Umbilical cord (tissue), 2 donors: ENCODE measurements at places on chromosomes 11 and 22. TPM values are rescaled to one million over a fixed set of nuclear protein-coding genes. Genes with fewer than 3 reads are reported as not detected.
A peak's percentile ranks its signal among the peaks of the same experiment; 100 is the strongest.

Gene OTOG
- 0.48 TPM for total RNA-seq

GRCh38 chr11:126305699-126306098 lies 1.8 kb downstream of the DCPS start:
- no peak for DNase-seq

- no peak for DNase-seq
Measured at GRCh38 chr11:14638561-14638960, 5.0 kb upstream of the PDE3B start.

Gene HORMAD2
- 1.2 TPM for total RNA-seq

Gene OR51F1
- total RNA-seq, result not detected

DNA sequence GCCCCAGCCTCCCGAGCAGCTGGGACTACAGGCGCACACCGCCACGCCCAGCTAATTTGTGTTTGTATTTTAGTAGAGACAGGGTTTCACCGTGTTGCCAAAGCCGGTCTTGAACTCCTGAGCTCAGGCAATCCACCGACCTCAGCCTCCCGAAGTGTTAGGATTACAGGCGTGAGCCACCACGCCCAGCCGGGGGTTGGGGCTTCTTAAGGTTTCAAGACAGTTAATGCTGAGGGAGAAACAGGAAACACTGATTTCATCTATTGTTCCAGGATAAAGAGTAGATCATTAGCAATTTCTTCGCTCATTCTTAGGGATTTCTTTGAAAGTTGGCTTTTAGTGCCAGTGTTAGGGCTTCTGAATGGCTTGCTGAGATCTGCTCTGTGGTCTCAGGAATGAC lies 21.2 kb upstream of the CLMP start:
- no peak for DNase-seq

Gene NRXN2
- 43.6 TPM for total RNA-seq

Gene TTC36
- 6.3 TPM for total RNA-seq

Gene GGTLC3
- not detected for total RNA-seq

GRCh38 chr11:98679673-98680072 lies 341.1 kb upstream of the CNTN5 start:
- no peak for DNase-seq

Gene MEI1
- total RNA-seq, result 7.5 TPM

Gene MUC6
- total RNA-seq, result 0.24 TPM

- DNase-seq, result no peak
Measured at GRCh38 chr11:13461291-13461690, 1.7 kb downstream of the BTBD10 start.

- DNase-seq, result no peak
Measured at GRCh38 chr11:79060081-79060953, 380.5 kb downstream of the TENM4 start.

GRCh38 chr11:10379022-10379421 lies 74.1 kb downstream of the ADM start:
- DNase-seq, result no peak

Gene KCNC1
- total RNA-seq, result 5.1 TPM

GRCh38 chr11:79501707-79502106 lies 60.9 kb upstream of the TENM4 start:
- DNase-seq, result no peak

DNA sequence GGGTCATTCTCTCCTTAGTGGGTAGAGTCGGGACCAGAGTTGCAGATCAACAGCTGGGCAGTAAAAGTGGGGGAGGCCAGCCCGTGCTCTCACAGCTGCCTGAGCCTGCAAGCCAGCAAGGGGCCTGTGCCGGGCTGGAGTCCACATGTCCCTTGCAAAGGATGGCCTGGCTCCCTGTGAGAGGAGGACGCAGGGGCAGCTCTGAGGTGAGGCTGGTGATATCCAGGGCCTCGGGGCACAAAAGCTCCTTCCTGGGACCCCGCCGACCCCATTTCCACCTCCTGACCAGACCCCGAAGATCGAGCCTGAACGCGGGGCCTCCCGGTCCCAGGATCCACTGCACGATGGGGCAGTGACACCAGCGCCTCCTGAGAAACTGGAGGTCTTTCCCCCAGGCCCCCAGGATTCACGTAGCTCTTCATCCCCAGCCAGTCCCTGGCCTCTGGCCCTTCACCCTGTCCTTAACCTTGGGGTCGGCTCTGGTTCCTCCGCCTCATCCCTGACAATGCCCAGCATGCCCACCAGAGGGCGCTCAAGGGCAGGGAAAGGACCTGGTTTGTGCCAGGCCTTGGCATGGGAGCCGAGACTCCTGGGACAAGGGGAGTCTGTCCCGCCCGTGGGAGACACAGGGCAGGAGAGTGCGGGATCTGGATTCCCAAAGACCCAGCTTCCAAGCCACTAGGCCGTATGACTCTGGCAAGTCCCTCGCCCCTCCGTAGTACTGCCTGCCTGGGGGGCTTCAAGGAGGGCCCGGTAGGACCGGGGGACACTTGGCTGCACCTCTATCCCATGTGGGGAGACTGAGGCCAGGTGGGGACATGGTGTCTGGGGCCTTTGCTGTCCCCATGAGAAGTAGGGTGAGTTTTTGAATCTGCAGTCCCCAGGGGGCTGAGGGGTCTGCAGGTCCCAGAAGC lies 17.8 kb upstream of the WNT7B start:
- peak; percentile 69 for DNase-seq

DNA sequence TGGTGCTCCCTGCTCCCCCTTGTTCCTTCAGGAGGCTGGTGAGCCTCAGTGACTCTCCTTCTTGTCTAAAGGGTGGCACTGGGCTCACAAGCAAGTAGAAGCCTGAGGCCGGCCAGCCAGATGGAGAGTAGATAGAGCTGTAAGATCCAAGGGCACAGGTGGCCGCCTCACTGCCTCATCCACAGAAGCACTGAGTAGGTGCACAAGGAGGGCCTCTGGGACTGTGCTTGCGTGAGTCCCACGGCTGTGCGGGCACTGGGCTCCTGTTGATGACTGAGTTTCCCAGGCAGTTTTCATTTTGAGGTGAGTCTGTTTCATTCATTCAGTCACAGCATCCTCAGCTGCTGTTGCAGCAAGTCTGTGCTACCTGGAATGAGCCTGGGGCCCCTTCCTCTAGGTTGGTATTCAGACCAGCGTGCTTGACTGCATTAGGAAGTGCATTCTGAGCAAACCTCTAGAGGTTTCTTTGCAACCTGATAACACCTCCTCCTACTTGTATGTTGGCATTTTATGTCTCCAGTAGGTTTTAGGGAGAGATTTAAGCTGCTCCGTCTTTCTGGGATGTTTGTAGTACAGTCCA lies 184.0 kb downstream of the TBC1D22A start:
- DNase-seq, result no peak

DNA sequence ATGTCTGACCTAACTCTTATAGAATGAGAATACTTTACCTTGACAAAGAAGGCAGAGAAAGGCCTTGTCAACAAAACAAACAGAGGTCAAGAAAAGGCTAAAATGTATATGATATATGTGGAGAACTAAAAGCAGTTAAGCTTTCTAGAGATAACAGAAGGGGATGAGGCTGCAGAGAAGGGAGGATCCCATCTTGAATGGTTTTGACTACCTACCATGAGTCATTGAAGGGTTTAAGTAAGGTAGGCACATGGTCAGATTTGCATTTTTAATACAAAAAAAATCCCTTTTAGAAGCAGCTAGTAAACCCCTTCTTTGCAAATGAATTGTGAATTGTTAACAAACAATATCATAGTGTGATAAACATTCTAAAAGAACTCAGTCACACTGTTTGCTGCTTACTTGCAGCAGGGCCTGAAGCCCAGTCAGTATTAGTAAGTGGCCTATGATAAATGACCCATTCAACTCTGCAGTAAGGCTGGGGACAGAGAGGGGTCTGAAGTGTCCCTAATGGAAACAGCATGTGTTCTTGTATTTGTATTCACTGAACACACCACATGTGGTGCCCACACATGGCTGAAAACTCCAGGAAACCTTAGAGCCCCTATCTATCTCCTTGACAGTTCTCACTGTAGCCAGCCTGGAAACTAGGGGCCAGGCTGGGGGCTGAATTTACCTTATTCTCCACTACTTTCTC lies 328.8 kb upstream of the PITPNB start:
- DNase-seq, result peak; percentile 30

Gene KRTAP5-2
- total RNA-seq, result not detected

GRCh38 chr22:37218399-37218770 lies 6.1 kb upstream of the SSTR3 start:
- DNase-seq, result no peak

DNA sequence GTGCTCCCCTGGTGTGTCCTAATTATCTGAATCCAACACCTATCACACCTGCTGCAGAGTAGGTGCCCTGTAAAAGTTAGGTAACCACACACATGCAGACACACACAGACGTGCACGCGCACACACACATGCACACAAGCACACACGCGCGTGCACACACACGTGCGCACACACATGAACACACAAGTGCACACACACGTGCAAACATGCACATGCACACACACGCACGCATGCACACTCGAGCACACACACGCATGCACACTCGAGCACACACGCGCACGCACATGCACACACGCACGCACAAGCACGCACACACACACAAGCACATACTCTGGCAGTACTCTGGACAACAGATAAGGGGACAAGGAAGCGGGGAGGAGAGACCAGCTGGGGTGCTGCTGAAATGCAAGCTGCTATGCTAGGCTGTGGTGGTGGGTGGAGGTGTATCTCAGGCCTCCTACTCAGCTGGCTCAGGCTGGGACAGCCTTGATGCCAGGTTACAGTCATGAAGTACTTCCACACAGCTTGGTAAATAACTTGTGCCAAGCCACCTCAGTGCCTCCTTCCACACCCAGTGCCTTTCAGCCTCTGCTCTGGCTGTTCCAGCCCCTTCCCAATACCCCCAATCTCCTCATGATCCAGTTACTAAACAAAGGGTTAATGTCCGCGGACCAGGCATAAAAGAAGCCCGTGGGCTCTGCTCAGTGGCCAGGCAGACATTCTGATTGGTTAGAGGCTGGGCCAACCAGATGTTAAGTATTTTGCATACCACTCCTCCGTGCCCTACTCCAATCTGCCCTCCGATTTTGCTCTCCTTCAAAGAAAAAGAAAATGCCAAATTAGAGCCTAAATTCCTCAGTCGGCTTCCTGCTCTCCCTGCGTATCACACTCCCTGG lies 374.1 kb downstream of the TENM4 start:
- peak; percentile 55 for DNase-seq

DNA sequence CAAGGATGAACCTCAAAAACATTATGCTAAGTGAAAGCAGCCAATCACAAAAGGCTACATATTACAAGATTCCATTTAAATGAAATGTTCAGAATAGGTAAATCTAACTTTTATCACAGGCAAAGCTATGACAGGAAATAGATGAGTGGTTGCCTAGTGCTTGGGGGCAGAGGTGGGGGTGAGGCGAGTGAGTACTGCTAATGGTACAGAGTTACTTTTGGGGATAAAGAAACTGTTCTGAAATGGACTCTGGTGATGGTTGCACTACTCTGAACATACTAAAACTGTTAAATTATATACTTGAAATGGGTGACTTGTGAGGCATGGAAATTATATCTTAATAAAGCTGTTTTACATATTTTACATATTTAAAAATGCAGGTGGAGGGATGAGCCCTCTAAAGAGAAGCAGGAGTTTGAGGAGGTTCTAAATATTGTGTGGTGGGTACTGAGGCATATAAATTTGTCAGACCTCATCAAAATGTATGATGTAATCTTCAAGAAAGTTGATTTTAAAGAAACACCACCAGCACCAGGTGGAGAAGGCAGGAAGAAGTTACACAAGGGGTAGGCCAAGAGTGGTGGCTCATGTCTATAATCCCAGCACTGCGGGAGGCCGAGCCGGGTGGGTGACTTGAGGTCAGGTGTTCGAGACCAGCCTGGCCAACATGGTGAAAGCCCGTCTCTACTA lies 3.6 kb downstream of the SLC43A1 start:
- no peak for DNase-seq

Gene MAFF
- total RNA-seq, result 31.3 TPM

Gene RAB38
- total RNA-seq, result 27.7 TPM

DNA sequence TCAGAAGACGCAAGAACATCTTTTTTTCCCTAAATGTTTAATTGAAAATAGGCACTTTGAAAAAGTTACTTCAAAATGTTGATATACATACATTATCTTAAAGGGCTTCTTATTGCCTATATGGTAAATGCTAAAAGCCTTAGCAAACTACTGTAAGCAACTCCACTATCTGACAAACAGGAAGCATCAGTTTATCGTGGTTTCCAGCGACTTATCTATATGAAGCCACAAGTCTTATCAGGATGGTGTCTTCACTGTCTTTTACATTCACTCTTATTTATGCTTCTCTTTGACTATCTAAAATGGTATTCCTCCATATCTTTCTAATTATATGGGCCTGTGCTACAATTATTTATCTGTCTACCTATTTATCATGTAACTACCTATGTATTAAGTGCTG lies 2091.9 kb downstream of the LRRC4C start:
- no peak for DNase-seq

GRCh38 chr22:22955276-22955798 lies 67.7 kb downstream of the IGLL5 start:
- DNase-seq, result no peak

Gene SHANK3
- total RNA-seq, result 0.96 TPM

Gene PGR
- 14.0 TPM for total RNA-seq

Gene H19
- total RNA-seq, result 30,713 TPM

Gene OR51E2
- total RNA-seq, result 6.0 TPM

DNA sequence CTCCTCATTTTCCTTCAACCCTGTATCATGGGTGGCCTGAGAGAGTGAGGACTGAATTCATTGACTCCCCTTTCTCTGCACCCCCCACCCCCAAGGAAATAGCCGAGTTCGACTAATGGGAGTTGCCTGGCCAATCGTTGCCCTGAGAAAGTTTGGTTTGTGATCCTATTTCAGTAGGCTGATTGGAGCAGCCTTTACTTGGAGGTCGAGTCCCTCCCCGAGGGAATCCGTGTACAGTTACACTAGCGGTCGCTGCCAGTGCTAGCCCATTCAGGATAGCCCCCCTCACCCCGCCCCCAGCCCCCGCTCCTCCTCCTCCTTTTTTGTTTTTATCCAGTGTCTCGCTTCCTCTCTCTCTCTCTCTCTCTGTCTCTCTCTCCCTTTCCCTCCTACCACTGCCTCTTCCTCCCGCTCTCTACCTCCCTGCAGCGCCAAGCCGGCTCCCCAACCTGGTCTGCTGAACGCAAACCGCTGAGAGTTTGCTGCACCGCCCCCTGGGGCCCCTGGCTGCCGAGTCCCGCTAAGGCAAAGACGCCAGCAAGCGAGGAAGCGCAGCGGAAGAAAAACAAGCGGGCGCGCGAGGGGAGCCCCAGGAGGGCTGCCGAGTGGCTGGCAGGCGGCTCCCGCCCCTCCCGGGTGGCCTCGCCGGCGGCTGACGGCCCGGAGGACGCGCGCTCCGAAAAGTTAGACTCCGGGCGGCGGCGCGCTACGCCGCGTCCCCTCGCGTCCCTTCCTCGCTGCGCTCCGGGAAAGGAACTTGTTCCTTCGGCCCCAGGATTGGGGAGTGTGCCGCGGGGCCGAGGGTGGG lies at the start of gene GRAMD1B:
GRAMD1B (plus strand) TSS at position 357 of the 808 bp plus-strand sequence. CDS start 524 bp downstream, outside the sequence.
- DNase-seq, result peak; percentile 68
